ENCODE measurements at places on chromosomes 16 and 17. TPM values are rescaled to one million over a fixed set of nuclear protein-coding genes. Genes with fewer than 3 reads are reported as not detected.

The HYDIN gene
- total RNA-seq: not detected

The GRB7 gene
- total RNA-seq: not detected

The TPSAB1 gene
- total RNA-seq: not detected

The CCDC40 gene
- 0.97 TPM for total RNA-seq

The TNS4 gene
- total RNA-seq: not detected

The UTP4 gene
- total RNA-seq: 18.1 TPM

The EFNB3 gene
- total RNA-seq: 0.15 TPM

The CDIP1 gene
- total RNA-seq: 7.9 TPM

The CLEC18C gene
- 0.15 TPM for total RNA-seq

The KRTAP4-1 gene
- total RNA-seq: not detected

The C17orf78 gene
- total RNA-seq: not detected

The CDYL2 gene
- total RNA-seq: 25.4 TPM

The PRKCB gene
- not detected for total RNA-seq

The PRR29 gene
- 0.32 TPM for total RNA-seq

The TEKT1 gene
- total RNA-seq: not detected

The RPRML gene
- total RNA-seq: not detected

The SMIM36 gene
- total RNA-seq: not detected

The PDILT gene
- not detected for total RNA-seq

The IRX6 gene
- not detected for total RNA-seq

The CRHR1 gene
- total RNA-seq: not detected

The GNAO1 gene
- total RNA-seq: not detected

The ZSCAN10 gene
- total RNA-seq: not detected

The AURKB gene
- 62.6 TPM for total RNA-seq

The GPR179 gene
- total RNA-seq: not detected

The CDRT4 gene
- 0.65 TPM for total RNA-seq

The TMEM204 gene
- 15.0 TPM for total RNA-seq

The RNF222 gene
- total RNA-seq: not detected

The NEUROD2 gene
- total RNA-seq: not detected

Data from epithelial cell of umbilical artery (primary cell).